ENCODE measurements at places on chromosomes 3 and 15.

DNA sequence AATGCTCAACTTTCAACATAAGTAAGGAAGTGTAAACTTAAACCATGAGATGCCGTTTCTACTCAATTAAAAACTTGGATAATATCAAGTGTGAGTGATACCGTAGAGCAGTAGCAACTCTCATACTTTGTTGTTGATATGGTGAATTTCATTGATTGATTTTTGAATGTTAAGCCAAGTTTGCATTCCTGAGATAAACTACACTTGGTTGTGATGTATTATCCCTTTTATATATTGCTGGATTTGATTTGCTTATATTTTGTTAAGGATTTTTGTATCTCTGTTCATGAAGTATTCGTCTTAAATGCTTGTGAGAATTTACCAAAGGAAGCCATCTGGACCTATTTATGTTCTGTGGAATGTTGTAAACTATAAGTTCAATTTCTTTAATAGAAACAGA lies 21.7 kb downstream of the SLMAP start:
- DNase-seq, result no peak

DNA sequence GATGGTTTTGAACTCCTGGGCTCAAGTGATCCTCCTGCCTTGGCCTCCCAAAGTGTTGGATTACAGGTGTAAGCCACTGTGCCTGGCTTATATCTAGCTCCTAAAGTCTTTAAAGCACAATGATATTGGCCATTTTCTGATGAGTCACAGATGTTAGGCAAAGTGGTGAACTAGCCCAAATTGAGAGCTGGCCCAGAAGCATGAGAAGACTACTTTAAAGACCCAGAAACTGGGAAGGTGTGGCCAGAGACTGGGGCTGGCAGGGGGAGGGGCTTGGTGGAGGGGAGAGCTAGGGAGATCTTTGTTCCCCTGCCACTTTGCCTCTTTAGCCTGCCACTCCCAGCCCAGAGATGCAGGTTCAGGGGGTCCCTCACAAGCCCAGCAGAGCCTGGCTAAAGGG lies 21.6 kb downstream of the CHRNA3 start:
- no peak for DNase-seq

DNA sequence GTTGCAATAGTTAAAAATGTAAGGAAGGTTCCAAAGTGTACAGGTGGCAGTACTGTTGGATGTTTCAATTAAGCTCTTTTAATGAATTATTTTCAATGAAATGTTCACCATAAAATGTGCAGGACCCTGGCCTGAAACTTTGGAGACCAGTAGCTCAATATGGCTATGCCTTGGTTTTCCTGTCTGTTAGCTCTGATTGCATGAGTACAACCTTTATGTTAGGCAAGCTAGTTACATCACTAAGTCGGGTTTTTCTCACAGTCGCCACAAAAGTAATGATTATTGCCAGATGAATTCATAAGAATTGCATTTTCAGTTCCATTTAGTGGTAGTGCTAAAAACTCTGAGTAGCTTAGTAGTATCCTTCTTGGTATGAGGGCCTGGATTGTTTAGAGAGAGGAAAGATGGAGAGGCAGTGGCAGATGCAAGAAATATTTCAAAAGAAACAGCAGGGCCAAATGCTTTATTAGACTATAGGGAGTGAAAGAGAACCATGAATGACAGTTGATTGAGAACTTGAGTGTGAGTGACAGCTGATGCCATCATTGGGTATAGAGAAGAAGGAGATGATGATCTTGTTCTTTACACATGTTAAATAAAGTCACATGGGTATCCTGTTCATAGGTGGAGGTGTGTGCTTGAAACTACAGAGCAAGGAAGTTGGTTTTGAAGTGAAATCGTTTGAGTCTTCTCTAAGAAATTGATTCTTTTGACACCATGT lies 109.5 kb downstream of the AKAP13 start:
- no peak for DNase-seq

GRCh38 chr3:13273604-13274105 lies 146.5 kb downstream of the NUP210 start:
- no peak for DNase-seq

- no peak for DNase-seq
Measured at GRCh38 chr3:13252207-13252606, 167.9 kb downstream of the NUP210 start.

- no peak for DNase-seq
Measured at GRCh38 chr3:62601238-62602070, 228.1 kb upstream of the FEZF2 start.

- no peak for DNase-seq
Measured at GRCh38 chr15:57221134-57221533, 155.2 kb upstream of the CGNL1 start.

DNA sequence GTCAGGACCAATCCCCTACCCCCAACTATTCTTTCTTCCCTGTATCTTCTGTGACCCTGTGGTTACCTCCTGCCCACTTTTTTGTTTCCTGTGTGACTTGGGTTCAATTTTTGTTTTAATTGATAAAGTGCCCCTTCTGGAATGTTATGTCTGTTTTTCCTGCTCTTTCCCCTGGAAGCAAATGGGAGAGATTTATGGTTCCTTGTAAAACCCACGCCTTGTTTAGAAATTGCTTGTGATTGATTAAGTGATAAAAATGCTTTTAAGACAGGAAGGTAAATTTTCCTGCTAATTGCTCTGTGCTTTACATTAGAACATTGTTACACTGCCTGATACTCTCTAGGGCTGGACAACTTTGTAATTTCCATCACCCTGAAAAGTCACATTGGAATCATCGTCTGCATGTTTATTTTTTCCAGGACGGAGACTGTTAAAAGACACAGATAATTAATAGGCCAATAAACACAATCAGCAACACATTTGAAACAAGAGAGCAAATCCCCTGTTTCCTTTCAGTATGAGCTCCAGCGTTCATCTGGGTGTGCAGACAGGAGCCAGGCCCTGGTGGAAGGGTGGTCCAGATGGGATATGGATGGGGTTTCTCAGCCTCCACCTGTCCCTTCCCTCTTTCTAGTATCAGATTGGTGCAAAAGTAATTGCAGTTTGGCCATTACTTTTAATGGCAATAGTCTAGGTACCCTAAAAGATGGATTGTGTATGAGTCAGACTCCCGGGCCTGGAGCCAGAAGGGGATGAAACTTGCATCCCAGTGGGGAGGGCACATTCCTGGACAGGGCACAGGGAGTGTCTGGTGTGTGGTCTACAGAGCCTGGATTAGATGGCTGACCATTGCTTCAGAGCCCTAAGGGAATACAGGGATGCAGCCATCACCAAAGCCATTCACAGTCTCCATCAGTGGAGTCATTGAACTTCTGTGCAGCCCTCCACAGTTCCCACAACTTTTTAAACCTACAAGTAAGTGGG lies 58.1 kb upstream of the AGBL1 start:
- no peak for DNase-seq

GRCh38 chr3:141147657-141148056 lies 84.0 kb upstream of the PXYLP1 start:
- no peak for DNase-seq

- DNase-seq, result no peak
Measured at GRCh38 chr3:64207289-64208080, 17.8 kb downstream of the PRICKLE2 start.

- DNase-seq, result no peak
Measured at GRCh38 chr15:81133782-81134461, at the start of gene CFAP161. TSS of gene CFAP161 (plus strand) at chr15:81134270. CDS start at chr15:81134330, 60 bp downstream.
